A549 treated with ZK216348 at 1 μM for 4 hours (cell line): ENCODE measurements at places on chromosomes 6 and 20. TPM values are rescaled to one million over a fixed set of nuclear protein-coding genes. Genes with fewer than 3 reads are reported as not detected.

Gene BPI
- not detected in 5 replicates for total RNA-seq

Gene BPIFB1
- 0.18 TPM in 1 of 5 replicates, not detected in the others for total RNA-seq

Gene KCNQ5
- 1.2 to 1.8 TPM (median 1.5 TPM) in 5 replicates for total RNA-seq

Gene ANKS1A
- total RNA-seq = 4.4 to 8.2 TPM (median 6.9 TPM) in 5 replicates

Gene FHL5
- not detected in 5 replicates for total RNA-seq

Gene FAM184A
- not detected in 5 replicates for total RNA-seq

Gene GCNT2
- 5.6 to 7.5 TPM (median 6.1 TPM) in 5 replicates for total RNA-seq

Gene TBP
- total RNA-seq = 12.5 to 18.6 TPM (median 14.5 TPM) in 5 replicates

Gene LINC00237
- not detected in 5 replicates for total RNA-seq

Gene CRISP3
- total RNA-seq = not detected in 5 replicates

Gene AVP
- not detected in 5 replicates for total RNA-seq

Gene SLC24A3
- not detected in 5 replicates for total RNA-seq

Gene RIMS1
- not detected in 5 replicates for total RNA-seq

Gene KHDRBS2
- total RNA-seq = not detected in 5 replicates

Gene HCK
- 0.07 to 0.14 TPM in 2 of 5 replicates, not detected in the others for total RNA-seq

Gene OOEP
- total RNA-seq = not detected in 5 replicates

Gene GNAS-AS1
- total RNA-seq = not detected in 5 replicates

Gene CYP24A1
- total RNA-seq = 126 to 294 TPM (median 272 TPM) in 5 replicates

Gene RBM24
- 6.2 to 10.3 TPM (median 8.6 TPM) in 5 replicates for total RNA-seq
